AG10803 (cell line): ENCODE measurements at places on chromosomes 13 and 19.

- peak; percentile 87 for DNase-seq
Observed at GRCh38 chr13:44306371-44307192, 67.0 kb upstream of the SERP2 start.

DNA sequence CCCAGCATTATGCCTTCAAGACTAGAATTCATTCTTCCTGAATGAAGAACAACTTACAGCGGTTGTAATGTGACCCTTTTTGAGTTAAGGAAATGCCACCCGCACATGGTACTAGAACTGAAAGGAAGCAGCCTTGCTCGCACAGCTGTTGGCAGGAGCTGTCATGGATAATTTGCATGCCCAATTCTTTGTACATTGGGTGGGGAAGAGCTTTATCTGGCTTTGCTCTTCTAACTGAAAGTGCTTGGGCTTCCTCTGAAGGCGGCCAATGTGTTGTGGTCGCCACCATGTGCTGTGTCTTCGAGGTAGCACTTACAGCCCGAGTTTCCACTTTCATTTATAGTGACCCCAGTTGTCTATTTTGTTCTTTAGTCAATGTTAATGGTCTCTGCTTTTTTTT is 3.4 kb downstream of the CCNE1 start:
- no peak for DNase-seq

- DNase-seq = peak; percentile 31
Observed at GRCh38 chr13:47826471-47826870, 174.6 kb downstream of the SUCLA2 start.

DNA sequence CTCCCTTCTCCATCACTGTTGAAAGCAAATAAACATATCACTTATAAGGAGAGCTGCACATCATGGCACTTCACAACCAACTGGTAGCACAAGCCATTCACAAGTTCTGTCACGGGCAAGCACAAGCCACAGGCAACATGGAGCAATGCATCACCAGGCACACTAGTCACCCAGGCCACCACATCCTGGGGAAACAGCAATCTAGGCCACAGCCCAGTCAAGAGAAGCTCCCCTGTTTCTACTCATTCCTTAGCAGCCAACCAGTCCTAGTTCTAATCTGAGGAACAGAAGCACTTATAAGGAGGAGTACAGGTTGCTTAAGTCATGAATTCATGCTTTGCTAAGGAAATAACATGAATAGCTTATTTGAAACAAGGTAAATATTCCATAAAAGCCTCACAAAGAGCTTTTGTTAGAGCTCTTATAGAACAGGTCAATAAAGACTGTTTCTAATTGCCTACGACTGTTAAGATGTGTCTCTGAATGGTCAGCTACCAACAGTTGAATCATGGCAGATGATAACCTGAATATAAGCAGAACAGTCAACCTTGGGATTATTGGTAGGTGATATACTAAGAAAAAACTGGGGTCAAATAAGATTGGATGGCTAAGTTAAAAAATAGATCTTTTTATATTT is 169.0 kb downstream of the TBC1D4 start:
- DNase-seq = no peak

- no peak for DNase-seq
Observed at GRCh38 chr19:33461256-33462111, 60.1 kb downstream of the PEPD start.
